ENCODE measurements at places on chromosomes 16 and 17. TPM values are rescaled to one million over a fixed set of nuclear protein-coding genes. Genes with fewer than 3 reads are reported as not detected.

- no peak for DNase-seq
Observed at GRCh38 chr17:49634485-49634860, 43.4 kb downstream of the SPOP start.

The FA2H gene
- total RNA-seq = 3.0 TPM

GRCh38 chr17:82294064-82294773, 20.7 kb upstream of the CSNK1D start:
- no peak for DNase-seq

The KIAA0513 gene
- total RNA-seq = 29.4 TPM

- DNase-seq = no peak
Observed at GRCh38 chr16:84387021-84387420, 18.7 kb downstream of the ATP2C2 start.

DNA sequence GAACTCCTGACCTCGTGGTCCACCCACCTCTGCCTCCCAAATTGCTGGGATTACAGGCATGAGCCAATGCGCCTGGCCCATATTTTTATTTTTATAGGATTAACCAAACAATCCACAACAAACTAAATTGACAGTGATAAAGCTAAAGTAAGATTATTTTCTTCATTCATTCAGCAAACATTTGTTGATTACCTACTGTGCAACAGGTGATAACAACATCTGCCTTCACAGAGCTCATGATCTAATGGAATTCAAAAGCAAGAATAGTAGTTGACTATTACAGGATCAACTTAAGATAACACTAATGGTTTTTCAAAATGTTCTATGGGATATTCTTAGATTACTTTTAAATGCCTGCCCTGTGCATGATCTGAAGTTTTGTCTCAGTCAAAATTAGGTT, 37.8 kb downstream of the NQO1 start:
- DNase-seq = no peak

- DNase-seq = no peak
Observed at GRCh38 chr17:17985555-17985954, 12.9 kb downstream of the DRC3 start.

The GPR142 gene
- not detected for total RNA-seq

DNA sequence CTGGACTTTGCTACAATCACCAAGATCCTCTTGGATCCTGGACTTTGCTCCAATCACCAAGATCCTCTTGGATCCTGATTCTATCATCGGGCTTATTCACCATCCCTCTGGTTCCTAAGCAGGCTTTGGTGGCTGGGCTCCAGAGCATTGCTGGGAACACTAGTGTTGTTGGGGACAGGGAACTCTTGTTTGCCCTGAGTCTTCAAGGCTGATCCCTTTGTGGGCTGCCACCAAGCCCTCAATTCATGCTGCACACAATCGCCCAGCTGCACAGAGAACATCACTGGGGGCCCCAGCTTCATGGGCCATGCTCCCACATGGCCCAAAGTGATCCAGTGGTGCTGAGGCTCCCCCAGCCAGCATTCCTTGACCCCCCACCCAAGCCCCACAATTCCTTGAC, 88.3 kb downstream of the TMEM132E start:
- DNase-seq = no peak

GRCh38 chr17:19720210-19720475, 3.8 kb upstream of the SLC47A2 start:
- no peak for DNase-seq

DNA sequence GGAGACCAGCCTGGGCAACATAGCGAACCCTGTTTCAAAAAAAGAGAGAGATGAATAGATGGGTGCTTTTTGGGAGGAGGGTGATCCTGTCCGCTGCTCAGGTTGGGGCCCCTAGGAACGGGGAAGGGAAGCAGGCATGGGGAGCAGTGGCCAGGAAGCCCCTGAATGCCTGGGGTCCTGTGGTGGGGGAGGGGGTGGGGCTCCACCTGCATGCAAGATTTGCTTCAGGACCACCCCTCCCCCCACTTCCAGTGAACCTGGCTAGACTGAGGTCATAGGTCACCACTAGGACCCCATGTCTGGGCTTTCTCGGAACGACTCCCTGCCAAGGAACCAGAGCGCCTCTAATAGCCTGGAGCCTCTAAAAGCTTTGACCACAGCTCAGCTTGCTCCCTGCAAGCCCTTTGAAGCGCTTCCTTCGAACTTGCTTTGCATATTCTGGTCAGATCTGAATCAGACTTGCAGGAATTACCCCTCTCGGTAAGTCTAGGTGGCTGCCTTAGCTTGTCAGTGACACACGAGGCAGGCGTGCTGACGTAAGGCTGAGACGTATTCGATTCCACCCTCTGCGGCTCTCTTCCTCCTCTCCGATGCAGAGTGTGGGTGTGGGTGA, 3.7 kb downstream of the SOCS3 start:
- DNase-seq = no peak

GRCh38 chr17:17765359-17766076, 71.3 kb downstream of the SREBF1 start:
- no peak for DNase-seq

GRCh38 chr16:54282202-54282927, 4.2 kb downstream of the IRX3 start:
- peak; percentile 71 for DNase-seq

DNA sequence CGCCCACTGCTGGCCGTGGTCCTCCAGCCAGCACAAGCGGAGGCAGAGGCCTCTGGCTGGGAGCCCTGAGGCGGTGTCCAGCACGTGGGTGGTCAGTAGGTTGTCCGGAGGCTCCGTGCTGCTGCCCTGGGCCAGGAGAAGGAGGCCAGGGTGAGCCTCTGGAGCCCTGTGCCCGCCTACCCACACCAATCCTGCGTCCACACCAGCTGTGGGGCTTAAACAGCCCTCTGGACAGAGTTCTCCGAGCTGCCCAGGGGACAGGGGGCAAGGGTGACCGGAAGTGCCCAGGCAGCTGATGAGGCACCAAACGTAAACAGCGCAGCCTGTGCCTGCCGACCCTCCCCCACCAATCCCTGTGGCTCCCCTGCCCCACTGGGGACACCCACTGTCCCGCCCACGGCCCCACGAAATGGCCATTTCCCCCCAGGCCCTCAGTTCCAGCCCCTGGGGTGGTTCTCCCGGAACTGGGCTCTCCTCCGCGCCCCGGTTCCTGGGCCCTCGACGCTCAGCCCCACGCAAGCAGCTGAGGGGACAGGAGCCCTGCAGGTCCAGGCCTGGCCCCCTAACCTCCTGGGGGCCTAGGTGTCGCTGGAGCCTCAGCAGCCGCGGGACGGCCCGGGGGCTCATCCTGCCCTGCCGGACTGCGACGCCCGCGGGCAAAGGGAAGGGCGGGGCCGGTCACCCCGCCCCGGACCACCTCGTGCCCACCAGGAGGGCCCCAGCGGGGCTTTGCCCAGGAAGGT, 27.9 kb upstream of the DBNDD1 start:
- DNase-seq = peak; percentile 57

GRCh38 chr17:50778471-50778870, 11.2 kb upstream of the ANKRD40CL start:
- no peak for DNase-seq

- DNase-seq = no peak
Observed at GRCh38 chr17:49574323-49574781, 1.3 kb upstream of the NXPH3 start.

The MSI2 gene
- total RNA-seq = 74.0 TPM

GRCh38 chr16:592518-593306, 2.8 kb downstream of the RAB40C start:
- peak; percentile 89 for DNase-seq

The MT3 gene
- not detected for total RNA-seq

The ST6GALNAC1 gene
- total RNA-seq = 8.4 TPM

The PLK1 gene
- total RNA-seq = 8.7 TPM

The KRT33B gene
- total RNA-seq = not detected

The KCNH6 gene
- 22.4 TPM for total RNA-seq

The MYH13 gene
- not detected for total RNA-seq

DNA sequence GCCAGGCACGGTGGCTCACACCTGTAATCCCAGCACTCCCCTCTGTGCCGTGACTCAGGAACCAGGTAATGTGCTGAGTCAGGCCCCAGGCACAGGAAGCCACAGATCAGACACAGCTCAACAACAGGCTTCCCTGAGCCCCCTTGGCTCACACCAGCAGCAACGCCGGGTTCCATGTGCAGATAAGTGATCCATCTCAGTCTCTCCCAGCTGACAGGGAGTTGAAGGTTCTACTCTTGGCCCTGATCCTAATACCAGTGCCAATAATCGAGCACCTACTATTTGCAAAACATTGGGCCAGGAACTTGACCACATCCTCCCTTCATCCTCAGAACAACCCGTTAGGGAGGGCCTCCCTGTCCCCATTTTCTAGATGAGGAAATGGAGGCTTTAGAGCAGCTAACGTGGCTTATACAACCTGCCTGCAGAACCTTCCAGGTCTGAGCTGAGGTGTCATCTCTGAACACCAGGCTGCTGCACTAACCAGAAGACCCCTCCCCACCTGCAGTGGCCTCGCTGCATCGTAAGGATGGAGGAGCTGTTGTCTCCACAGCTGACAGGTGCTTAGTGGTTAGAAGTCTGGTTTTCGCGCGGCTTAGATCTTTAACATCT, 64.8 kb upstream of the AMZ2 start:
- DNase-seq = no peak

GRCh38 chr17:34400301-34400931, 37.4 kb upstream of the CCL1 start:
- DNase-seq = no peak

The P2RX5 gene
- total RNA-seq = not detected

DNA sequence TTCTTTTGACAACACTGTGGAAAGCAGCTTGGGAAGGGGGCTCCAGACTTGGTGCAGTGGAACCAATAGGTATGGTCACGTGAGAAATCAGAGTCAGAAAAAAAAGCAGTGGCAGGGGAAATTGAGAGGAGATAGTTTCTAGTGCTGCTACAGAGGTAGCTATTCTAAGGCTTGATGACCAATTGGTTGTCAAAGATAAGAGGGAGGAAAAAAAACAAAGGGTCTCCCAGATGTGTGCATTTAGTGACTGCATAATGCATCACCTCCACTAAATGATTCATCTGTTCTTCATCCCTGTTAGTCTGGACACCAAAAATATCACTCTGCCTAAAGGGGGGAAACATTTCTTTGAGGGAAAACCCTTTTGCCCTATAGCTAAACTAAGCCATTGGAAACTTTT, 56.5 kb downstream of the PIGL start:
- no peak for DNase-seq

DNA sequence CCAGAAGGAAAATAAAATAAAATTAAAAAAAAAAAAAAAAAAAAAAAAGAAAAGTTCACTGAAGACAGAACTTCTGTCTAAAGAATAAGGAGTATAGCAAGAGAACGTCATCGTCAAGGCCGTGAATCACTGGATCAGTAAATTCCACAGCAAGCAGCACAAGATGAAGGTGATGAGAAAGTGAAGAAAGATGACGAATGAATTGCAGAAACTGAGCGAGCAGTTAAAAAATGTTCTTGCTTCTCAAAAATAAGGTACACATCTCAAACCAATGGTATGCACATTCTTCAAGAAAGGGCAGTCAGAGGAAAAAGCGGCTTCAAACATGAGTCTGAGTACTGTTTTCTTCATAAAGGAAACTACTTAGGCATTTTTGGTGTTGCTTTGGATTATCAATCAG, 104.7 kb downstream of the SMG6 start:
- no peak for DNase-seq

DNA sequence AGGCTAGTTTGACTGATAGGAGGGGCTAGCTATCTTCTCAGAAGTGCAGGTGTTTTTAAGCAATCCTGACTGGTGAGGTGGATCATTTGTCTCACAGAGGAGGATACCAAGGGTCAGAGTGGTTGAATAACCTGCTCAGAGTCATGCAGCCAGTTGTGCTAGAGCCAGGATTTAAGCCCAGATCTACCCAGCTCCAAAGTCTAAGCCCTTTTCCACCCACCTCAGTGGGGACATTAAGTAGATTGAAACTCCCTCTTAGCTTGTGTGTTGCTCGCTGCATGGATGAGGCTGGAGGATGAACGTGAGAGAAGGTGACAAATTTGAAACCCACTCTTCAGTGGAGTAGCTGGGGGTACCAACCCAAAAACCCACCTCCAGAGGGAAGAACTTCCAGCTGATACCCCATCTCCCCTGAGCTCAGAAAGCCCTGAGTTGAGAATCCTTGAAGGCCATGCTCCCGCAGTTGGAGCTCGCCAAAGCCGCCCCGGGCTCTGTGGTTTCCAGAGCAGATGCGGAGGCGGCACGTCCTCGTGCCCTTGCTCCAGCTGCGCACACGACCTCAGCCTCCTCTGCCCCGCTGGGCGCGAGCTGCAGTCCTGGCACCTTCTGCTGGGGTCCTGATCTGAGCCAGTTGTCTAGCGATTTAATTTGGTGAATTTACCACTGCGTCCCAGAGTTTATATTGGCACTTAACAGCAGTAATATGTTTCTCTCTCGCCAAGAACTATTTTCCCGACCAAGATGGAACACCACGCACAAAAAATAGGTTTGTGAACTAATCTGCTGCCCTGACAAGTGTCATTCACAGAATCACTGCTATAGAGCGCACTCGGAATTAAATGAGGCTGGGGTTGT, 159.5 kb downstream of the CCDC182 start:
- DNase-seq = no peak

GRCh38 chr16:85862476-85863383, 36.2 kb upstream of the IRF8 start:
- DNase-seq = no peak

DNA sequence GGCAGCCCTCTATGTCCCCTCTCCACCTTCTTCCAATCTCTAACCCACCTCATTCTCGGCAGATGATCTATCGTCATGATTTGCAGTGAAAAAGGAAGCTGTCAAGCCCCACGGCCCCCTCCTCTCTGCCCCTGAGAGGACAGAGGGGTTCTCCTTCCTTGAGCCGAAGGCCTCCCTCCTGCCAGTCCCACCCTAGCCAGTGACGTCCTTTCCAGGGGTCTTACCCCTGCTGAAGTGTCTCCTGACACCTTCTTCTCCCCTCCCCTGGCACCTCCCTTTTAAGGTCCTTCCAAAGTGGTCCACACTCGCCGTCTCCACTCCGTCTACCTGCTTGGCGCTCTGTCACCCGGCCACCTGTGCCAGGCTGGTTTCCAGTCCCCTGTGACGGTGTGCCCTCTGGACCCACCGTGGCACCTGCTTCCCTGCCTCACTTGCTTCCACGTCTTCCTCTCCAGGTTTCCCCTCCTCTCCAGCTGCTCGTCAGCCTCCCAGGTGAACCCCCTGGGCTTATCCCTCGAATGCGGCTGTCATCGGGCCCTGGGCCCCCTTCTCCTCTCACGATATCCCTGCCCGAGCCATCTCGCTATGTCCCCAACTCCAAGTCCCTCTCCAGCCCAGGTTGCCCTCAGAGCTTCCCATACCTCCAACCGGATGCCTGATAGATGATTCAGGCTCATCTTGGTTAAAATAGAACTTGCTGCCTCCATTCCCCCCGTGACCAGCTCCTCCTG, 5.7 kb downstream of the CCDC102A start:
- no peak for DNase-seq

The PFAS gene
- total RNA-seq = 17.0 TPM

The NETO2 gene
- total RNA-seq = 14.3 TPM
